ENCODE measurements at places on chromosomes 5 and 9.

DNA sequence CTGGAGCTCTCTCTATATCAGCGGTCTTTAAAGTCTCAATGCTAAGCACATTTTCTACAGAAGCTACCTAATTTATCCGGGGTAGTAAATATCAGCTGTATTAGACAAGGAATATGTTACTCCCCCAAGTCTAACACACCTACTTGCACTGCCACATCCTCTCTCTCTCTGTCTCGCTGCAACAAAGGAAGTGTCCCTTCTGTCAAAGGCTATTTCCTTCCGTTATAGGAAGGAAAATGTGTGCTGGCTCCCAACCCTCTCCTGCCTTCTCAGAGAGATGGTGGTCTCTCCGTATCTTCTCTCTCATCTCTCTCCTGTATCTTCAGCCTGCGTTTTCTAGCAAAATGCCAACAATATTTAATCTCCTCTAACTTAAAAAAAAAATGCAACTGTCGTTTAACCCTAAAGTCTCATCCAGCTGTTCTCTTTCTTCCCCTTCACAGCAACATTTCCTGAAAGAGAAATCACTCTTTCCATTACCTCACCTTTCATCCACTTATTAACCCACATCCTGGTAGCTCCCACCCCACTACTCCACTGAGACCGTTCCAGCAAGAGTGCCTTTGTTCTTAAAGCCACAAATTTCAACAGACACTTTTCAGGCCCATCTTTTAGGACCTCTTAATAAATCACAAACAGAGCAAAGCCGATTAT, 2.3 kb downstream of the TTF1 start:
- DNase-seq, result no peak

- DNase-seq, result no peak
Measured at GRCh38 chr9:132733260-132733815, 63.1 kb downstream of the GTF3C4 start.

DNA sequence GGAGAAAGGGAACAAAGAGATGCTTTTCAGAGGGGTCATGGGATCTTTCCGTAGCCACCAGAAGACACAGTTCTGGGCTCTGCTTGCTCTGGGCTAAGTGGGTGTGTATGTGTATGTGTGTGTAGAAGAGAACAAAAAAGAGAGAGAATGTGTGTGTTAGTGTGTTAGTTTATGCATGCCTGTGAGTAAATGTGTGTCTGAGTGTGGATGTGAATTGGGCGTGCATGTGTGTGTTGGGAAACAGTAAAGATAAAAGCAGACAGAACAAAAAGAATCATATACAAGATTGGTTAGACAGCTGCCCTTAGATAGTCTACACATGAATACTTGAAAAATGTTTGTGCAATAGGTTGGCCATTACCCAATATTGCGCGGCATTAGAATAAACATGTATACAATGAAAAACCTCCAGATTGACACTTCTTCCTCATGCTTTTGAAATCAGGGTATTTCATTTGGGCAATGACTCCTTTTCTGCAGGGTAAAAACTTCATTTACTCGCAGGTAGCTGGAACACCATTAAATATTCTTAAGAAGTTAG, 36.5 kb upstream of the HSPA9 start:
- no peak for DNase-seq

- no peak for DNase-seq
Measured at GRCh38 chr5:180844432-180844831, 16.6 kb downstream of the ZFP62 start.

DNA sequence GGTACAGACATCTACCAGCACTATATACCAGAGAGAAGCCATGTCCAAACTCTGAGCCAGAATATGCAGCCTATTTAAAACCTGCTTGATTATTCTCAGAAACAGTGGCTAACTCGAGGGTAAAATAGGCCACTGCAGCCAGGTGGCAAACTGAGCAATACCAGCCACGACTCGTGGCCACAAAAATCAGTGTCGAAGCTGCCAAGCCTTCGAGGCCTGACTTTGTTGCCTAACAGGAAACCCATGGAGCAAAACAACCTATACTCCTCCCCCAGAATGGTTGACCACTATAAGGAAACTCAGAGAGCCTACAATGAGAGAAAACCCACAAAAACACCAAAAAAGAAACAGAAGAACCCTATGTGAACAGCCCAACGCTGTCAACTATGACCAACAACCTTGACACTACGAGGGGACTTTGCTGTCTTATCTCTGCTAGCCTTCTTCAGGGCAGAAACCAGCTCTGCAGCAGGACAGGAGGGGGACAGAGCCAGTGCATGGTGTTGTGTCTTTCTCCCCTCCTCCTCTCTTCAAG, 133.8 kb downstream of the TMEM174 start:
- no peak for DNase-seq
